Motor neuron (in vitro differentiated cells): ENCODE measurements at places on chromosomes 3 and 15. TPM values are rescaled to one million over a fixed set of nuclear protein-coding genes. Genes with fewer than 3 reads are reported as not detected.

The IFRD2 gene
- total RNA-seq = 18.2 and 22.4 TPM in 2 replicates

The NLGN1 gene
- total RNA-seq = 58.6 and 67.7 TPM in 2 replicates

The HHLA2 gene
- 0.30 and 0.31 TPM in 2 replicates for total RNA-seq

The CKMT1B gene
- total RNA-seq = 17.7 and 18.5 TPM in 2 replicates

The P3H2 gene
- total RNA-seq = 1.7 and 1.8 TPM in 2 replicates

The ILDR1 gene
- total RNA-seq = 0.10 TPM in 1 of 2 replicates, not detected in the other

The FANCD2OS gene
- not detected in 2 replicates for total RNA-seq

The SCN5A gene
- total RNA-seq = 0.54 and 0.61 TPM in 2 replicates

The AGBL1 gene
- 0.13 and 0.18 TPM in 2 replicates for total RNA-seq

The PRTG gene
- total RNA-seq = 1.6 and 3.5 TPM in 2 replicates

The ACP3 gene
- 0.29 and 0.52 TPM in 2 replicates for total RNA-seq

The CATSPER2 gene
- 3.4 and 5.3 TPM in 2 replicates for total RNA-seq

The CHST2 gene
- 6.1 and 7.0 TPM in 2 replicates for total RNA-seq

The NAALADL2 gene
- 1.1 and 1.5 TPM in 2 replicates for total RNA-seq

The CYP1A2 gene
- 0.16 TPM in 1 of 2 replicates, not detected in the other for total RNA-seq

The PHLDB2 gene
- total RNA-seq = 3.1 and 3.4 TPM in 2 replicates

The RNU6-1 gene
- under 0.01 TPM in 1 of 2 replicates, not detected in the other for total RNA-seq

The RASL12 gene
- 0.53 and 0.73 TPM in 2 replicates for total RNA-seq

The CCDC13 gene
- total RNA-seq = 1.0 and 1.6 TPM in 2 replicates

The GXYLT2 gene
- total RNA-seq = 0.22 and 0.31 TPM in 2 replicates

The ITIH1 gene
- 0.43 TPM in 1 of 2 replicates, not detected in the other for total RNA-seq

The ATOSA gene
- 21.8 and 22.1 TPM in 2 replicates for total RNA-seq

The GATA2 gene
- 5.8 and 6.3 TPM in 2 replicates for total RNA-seq

The SLC12A1 gene
- 0.36 and 0.73 TPM in 2 replicates for total RNA-seq

The IGDCC3 gene
- total RNA-seq = 0.15 TPM in 1 of 2 replicates, not detected in the other

The SHC4 gene
- 4.0 and 4.6 TPM in 2 replicates for total RNA-seq

The KY gene
- 1.3 and 1.4 TPM in 2 replicates for total RNA-seq
